ENCODE measurements at places on chromosomes 2 and 18. TPM values are rescaled to one million over a fixed set of nuclear protein-coding genes. Genes with fewer than 3 reads are reported as not detected.

- no peak for DNase-seq
Measured at GRCh38 chr2:69917852-69918251, 2.9 kb downstream of the MXD1 start.

GRCh38 chr2:168560817-168561499, 104.9 kb downstream of the CERS6 start:
- DNase-seq, result no peak

DNA sequence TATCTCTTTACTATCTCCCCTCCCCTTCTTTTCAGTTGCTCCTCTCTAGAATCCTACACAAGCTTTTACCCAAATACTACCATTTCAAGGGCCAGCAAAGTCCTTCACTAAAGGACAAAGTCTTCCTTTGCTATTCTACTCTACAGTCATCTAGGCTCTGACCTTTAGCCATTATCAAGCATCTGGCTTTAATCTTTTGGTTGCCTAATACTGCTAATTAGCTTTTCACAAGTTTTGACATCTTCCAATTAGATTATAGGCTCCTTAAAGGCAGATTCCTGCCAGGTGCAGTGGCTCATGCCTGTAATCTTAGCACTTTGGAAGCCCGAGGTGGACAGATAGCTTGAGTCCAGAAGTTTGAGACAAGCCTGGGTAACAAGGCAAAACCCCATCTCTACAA, 194.4 kb downstream of the SH3BP4 start:
- DNase-seq, result no peak

Gene TBR1
- total RNA-seq, result 0.15 TPM

DNA sequence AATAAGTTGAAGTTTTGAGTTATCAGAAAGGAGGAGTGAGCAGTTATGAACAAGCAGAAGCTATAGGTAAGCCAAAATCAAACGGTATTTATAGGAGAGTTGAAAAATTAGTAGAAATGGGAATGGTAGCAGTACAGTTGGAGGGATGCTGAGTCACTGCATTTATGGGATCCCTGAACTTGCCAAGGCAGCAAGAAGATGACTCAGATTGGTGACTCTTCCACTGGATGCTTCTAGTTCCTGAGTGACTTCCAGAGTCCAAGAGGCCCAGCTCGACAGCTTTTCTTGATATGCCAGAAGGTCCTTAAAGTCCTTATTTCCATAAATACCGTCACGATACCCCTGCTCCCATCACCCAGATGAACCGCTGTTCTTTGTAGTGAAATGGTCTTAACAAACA, 31.1 kb upstream of the ACTR3 start:
- DNase-seq, result no peak

DNA sequence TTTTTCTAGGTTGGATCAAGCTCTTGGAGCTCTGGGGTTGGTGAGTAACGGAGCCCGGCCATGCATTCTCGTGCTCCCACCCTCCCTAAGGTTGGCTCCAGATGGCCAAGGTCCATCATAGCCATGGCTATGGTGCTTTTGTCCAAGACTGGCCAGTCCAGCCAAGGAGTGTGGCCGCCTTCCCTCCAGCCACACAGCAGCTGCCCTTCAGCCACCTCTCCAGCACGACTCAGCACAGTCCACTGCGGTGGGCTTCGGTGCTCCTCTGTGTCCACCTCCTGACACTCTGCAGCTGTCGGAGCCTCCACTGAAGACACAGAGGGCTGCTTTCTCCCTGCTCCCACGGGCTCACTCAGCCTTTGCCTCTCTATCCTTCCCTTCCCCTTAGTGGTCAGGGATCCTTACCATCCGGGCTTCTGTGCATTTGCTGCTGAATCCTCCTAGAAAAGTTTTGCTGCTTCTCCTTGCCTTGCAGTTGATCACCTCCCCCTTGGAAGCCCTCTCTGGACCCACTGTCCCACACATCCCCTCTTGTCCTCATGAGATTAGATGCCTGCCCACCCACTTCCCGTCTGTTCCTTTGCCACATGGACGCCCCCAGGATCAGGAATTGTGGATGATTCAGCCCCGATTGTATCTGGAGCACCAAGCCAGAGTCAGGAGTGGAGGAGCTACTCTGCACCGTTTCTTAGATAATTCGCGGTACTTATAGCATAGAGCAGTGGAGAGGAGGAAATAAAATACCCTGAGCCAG, 177.1 kb upstream of the COPS8 start:
- no peak for DNase-seq

Gene SIX3
- total RNA-seq, result not detected

GRCh38 chr2:233476063-233476410, 90.5 kb downstream of the USP40 start:
- DNase-seq, result no peak

Gene ELAC1
- total RNA-seq, result 6.6 TPM

Gene HAAO
- not detected for total RNA-seq
